ENCODE measurements at places on chromosomes 4 and X. TPM values are rescaled to one million over a fixed set of nuclear protein-coding genes. Genes with fewer than 3 reads are reported as not detected.

Gene PROM1
- 0.11 TPM for total RNA-seq

Gene CTPS2
- 18.0 TPM for total RNA-seq

Gene TTC29
- total RNA-seq: 0.16 TPM

Gene TCEAL5
- total RNA-seq: not detected

Gene NR3C2
- 0.69 TPM for total RNA-seq

Gene FAM47C
- total RNA-seq: not detected

Gene CT47B1
- total RNA-seq: not detected

Gene XAGE2
- not detected for total RNA-seq

Gene STARD8
- 2.1 TPM for total RNA-seq

All from A375 (cell line).